Stimulated activated CD8-positive, alpha-beta memory T cell treated with anti-CD3 and anti-CD28 coated beads, Interleukin-4, amount 100 ng/mL, for 4 hours (primary cell): ENCODE measurements at places on chromosomes 6 and 20.

DNA sequence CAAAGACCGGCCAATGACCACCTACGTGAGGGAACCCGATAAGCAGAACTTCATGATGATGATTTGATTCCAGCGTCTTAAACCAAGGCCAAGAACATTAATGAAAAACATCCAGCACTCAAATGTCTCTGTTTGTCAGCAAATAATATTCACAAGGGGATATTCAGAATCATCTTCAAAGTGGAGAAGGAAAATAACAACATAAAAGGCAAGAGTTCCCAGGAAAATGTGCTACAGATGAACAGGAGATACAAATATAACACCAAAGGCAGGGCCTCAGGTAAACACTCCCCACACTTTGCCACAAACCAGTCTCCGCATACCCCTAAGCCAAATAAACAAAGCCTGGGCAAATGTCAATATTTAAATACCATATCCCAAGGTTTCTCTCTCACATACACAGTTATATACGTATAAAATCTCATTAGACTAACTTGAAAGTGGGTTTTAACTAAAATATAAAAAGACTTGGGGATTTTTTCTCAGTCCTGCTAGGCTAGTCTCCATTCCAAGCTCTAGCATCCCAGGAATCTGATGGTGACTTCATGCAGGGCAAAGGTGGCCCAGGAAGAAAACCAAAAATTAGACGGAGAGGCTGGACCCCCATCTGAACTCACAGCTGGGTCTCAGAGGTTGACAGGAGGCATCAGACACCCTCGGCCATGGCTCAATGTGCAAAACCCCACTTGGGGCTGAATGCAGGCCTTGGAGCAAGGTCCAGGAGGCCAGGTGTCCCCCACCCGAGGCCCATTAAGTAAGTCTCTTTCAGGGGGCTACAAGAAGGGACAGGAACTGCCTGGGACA lies 32.1 kb downstream of the TRAM2 start:
- DNase-seq, result no peak

DNA sequence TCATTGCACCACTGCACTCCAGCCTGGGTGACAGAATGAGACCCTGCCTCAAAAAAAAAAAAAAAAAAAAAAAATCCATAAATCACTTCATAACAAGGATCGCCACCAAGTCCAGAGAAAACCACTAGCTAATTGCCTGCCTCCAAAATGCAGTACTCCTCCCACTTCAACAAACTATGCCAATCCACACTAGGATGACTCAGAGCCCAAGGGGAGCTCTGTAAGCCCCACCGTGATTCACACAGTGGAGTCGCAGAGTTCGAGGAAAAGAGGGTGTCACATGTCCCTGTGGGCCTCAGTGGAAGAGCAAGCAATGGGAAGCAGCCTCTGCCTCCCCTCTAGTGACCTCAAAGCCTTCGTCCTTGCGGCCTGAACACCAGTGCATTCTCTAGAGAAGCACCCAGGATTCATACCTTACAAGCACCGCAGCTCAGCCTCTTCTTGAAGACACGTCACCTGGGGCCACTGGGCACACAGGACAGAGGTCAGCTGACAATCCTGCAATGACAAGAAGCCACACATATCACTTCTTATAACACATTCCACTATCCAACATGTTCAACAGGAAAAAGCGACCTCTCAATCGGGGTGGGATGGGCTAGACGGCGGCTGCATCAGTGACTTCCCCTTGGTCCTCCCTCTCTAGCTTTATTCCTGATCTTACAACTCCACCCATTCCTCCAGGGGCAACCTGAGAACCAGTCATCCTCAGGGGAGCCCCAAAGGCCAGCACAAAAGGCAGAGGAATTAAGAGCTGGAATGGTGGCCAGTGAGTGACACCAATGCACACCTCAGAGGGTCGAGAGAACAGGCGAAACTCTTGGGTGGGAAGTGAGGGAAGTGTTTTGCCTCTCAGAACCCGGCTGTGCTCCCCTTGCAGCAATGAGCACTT lies 8.9 kb downstream of the SNHG17 start:
- no peak for DNase-seq

GRCh38 chr6:28941684-28942448 lies 18.1 kb upstream of the TRIM27 start:
- no peak for DNase-seq

GRCh38 chr20:63047946-63048345 lies 41.2 kb upstream of the BHLHE23 start:
- no peak for DNase-seq

DNA sequence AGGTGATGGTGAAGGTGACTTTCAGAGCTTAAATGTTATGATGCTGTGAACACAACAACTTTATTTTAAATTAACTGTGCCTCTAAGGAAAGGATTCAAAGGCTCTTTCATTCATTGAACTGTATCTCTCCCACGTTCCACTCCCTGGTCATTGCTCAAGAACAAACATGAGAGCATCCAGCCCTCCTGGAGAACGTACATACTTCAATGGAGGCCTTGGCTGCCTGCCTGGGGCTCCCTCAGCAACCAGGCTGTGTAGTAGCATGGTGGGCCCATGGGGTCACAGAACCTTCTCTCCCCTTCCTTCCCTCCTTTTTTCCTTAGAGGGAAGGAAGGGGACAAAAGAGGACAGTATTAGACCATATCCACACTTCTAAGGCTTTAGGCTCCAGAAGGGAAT lies 234.3 kb downstream of the CDC5L start:
- DNase-seq, result no peak

GRCh38 chr6:129719692-129720091 lies 9.7 kb upstream of the ARHGAP18 start:
- DNase-seq, result no peak

GRCh38 chr6:118770835-118771234 lies 119.4 kb upstream of the CEP85L start:
- no peak for DNase-seq

- DNase-seq, result no peak
Measured at GRCh38 chr20:7496394-7496991, 443.8 kb downstream of the HAO1 start.

DNA sequence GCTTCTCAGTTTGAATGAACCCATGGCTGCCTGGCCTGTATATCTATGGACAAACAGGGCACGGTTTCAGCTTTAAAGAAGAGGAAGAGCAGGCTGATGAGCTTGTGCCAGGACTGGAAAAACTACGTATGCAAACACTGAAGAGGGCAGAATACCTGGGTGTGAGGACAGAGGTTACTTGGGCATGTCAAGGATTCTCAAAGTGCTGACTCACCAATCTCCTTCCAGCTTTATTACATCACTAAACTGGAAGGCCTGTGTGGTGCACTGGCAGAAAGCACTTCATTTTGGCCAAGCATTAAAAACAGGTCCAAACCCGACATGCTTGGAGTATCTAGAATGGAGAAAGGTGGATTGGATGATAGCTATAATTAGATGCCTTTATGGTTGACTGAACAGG lies 95.2 kb downstream of the GMPR start:
- DNase-seq, result no peak

DNA sequence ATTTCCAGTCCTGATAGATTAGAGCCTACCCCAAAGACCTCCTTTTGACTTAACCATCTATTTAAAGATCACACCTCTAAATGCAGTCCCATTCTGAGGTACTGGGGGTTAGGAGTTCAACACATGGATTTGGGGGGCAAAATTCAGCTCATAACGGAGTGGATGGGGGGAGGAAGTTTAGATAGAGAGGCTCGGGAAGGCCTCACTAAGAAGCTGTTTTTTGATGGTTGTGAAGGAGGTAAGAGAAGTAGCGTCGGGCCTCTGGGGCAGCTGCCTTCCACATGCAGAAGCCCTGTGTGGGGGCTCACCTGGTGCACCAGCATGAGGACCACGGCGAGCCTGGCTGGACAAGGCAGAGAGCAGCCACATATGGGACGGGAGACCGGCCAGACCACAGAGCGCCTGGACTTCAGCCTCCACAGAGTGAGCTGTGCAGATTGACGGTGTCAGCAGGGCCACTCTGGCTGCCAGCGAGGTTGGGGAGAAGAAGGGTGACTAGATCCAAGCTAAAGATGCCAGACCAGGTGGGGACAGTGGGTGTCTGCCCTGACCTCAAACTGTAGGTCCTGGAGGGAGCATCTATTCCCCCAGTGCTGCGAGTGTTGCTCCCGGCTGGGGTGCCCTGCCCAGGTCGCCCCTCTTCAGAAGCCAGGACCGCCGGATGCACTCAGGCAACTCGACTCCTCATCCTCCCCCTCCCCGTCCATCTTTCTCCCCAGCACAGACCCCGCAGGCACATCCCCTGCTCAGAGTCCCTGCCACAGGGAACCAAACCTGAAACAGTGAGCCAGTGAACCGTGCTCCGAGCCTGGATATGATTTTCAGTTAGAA lies 5.1 kb upstream of the SYNJ2 start:
- DNase-seq, result no peak

DNA sequence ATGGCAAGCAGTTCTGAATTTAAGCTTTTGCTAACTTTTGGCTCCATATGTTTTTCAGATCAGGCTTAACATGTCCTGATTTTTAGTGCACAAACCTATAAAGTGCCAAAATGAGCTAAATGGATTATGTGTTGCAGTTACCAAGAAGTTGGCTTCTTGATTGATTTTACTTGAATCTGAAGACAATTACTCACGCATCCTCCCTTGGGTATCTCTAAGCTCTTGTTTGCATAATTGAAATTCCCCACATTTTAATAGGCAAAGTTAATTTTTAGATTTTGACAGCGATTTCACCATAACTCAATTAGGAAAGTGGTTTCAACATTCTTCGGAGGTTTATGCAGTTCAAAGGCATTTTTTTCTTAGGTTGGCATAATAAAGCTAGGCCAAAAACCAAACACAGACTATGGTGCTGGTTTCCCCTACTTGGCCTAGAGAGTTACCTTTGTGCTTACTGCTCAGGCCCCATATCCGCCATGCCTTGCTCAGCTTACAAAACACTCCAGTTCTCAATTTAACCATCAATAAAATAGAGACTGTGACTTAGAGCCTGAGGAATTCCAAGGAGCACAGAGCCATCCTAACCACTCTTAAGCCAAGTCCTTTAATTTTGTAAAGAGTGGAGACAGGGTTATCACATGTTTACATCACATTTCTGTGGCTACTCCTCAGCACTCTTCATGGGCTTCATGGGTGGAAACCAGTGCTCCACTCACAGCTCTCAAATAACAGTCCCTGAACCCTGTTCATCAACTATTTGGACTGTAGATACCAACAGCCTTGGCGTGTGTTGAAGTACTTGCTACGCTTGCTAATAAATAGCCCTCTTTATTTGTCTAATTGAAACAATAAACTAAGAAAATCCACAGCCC lies 32.1 kb downstream of the LAMA4 start:
- DNase-seq, result no peak

DNA sequence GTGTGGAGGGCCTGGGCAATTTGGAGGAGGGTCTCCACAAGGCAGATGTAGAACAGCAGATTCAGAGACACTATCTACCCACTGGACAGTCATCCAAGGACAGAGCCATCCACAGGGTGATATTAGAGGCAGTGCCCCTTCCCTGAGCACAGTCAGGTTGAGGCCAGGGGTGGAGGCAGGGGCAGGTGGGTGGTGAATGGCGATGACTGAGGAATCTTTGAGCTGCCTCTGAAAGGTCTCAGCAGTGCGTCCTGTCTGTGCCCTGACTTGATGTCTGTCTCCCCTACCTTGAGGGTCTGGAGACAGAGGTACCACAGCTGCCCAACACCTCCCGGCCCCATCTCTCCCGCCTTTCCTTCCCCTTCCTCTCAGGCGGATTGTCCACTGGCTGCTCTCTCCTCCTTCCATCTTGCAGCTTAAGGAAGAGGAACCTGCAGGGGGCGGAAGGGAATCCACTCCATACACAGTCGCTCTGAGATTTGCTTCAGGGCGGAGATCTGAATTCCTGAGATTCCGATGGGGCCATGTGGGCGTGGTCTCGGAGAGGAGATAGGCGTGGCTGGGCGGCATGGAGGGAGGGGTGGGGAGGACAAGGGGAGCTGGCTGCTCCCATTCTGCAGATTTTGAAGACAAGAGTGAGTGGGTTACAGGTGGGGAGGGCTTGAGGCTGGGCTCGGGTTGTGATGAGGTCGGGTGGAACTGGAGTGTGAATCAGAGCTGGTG lies 1.7 kb downstream of the MUCL3 start:
- no peak for DNase-seq

- no peak for DNase-seq
Measured at GRCh38 chr6:40556023-40556422, 31.1 kb downstream of the LRFN2 start.

DNA sequence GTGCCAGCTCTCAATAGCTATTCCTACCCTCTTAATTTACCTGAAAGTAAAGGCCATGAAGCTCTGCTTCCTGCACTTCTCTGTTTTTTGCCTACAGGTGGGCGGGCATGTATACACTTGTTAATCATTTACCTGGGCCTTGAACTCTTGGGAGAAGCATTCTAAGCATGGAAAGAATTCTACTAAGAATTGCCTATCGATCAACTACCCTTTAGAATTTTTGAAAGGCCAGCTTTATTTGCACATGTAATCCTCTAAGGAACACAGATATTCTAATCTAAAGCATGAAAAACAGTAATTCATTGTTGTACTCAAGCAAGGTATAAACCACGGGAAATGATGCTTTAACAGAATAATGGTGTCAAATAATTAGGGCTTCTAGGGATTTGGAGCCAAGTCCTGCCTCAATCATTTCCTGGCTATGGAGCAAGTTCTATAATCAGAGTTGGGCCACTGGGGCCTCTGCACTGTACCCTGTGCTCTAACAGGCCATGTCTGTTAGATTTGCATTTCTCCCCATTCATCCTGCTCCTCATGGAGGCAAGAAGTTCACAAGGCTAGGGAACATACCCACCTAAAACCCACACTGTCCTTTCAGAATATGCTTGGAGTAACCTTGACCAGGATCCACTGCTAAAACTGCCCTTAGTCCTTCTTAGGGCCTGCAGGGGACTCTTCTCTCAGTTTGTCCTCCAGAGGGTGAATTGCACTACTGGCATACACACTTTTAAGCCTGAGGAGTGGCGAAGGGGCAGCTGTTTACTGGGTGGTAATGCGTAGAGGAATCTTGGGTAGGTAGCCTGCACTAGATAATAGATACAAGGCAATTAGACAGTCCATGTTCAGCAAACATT lies 276.4 kb upstream of the JAG1 start:
- DNase-seq, result no peak

GRCh38 chr20:2089447-2089846 lies 12.2 kb upstream of the STK35 start:
- DNase-seq, result no peak

GRCh38 chr6:9657994-9658393 lies 756.9 kb downstream of the TFAP2A start:
- no peak for DNase-seq
